ENCODE measurements at places on chromosomes 1 and 21. TPM values are rescaled to one million over a fixed set of nuclear protein-coding genes. Genes with fewer than 3 reads are reported as not detected.

DNA sequence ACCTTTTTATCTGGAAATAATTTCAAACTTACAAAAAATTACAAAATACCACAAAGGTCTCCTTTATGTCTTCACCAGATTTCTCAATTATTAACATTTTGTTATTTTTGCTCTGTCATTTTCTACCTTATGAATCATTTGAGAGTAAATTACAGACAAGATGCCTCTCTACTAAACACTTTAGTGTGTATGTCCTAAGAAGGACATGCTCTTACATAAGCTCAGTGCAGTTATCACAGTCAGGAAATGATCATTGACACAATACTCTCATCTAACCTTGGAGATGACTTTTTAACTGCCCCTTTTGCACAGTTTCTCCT lies 378.9 kb upstream of the RUNX1 start:
- no peaks in the 10 kb centered on the region for H3K4me1 ChIP-seq
- H3K4me3 ChIP-seq: no peak overlapping the region
- H3K36me3 ChIP-seq: no peaks in the 10 kb centered on the region
- H3K27me3 ChIP-seq: no peaks in the 10 kb centered on the region
- DNase-seq: no peak

- H3K36me3 ChIP-seq: peaks cover 3% of the 10 kb centered on the region
- DNase-seq: no peak
- H3K27me3 ChIP-seq: no peaks in the 10 kb centered on the region
- H3K27ac ChIP-seq: no peak overlapping the region
Measured at GRCh38 chr1:183483224-183483623, 10.9 kb downstream of the SMG7 start.

DNA sequence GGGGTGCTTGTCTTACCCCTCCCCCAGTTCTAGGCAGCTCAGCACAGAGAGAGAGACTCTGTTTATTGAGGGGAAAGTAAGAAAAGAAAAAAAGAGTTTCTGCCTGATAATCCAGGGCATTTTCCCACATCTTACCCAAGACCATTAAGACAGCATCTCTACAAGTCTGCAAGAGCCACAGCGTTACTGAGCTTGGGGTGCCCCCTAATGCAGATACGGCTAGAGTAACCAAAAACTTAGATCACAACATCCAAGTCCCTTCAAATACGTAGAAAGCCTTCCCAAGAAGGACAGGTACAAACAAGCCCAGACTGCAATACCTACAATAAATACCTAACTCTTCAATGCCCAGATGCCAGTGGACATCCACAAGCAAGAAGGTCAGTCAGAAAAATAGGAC lies 6.2 kb upstream of the TEX50 start:
- no peak overlapping the region for H3K27ac ChIP-seq
- no peaks in the 10 kb centered on the region for H3K4me1 ChIP-seq
- no peaks in the 10 kb centered on the region for H3K36me3 ChIP-seq
- no peaks in the 10 kb centered on the region for H3K27me3 ChIP-seq
- no peak overlapping the region for H3K4me3 ChIP-seq
- no peak for DNase-seq

Gene HMGB4
- polyA plus RNA-seq: not detected

DNA sequence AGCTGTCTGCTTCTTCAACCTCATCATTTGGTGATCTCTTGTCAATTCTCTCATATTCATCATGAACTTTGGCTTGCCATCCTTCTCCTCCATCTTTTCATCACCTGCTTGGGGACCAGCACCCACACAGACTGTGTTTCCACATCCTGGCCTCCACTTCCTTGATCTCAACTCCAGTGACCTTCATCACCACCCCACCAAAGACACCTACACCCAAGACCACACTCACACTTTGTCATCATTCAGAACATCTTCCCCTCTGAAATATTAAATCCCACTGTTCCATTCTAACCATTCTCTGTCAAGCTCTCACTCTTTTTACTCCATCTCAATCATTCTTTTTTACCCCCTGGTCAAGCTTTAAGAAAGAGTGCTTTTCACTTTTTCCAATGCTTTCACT lies 115.5 kb upstream of the VAV3 start:
- H3K4me3 ChIP-seq: no peak overlapping the region
- DNase-seq: no peak
- no peak overlapping the region for H3K27ac ChIP-seq
- no peaks in the 10 kb centered on the region for H3K4me1 ChIP-seq
- H3K36me3 ChIP-seq: no peaks in the 10 kb centered on the region

Gene S100A12
- not detected for polyA plus RNA-seq

DNA sequence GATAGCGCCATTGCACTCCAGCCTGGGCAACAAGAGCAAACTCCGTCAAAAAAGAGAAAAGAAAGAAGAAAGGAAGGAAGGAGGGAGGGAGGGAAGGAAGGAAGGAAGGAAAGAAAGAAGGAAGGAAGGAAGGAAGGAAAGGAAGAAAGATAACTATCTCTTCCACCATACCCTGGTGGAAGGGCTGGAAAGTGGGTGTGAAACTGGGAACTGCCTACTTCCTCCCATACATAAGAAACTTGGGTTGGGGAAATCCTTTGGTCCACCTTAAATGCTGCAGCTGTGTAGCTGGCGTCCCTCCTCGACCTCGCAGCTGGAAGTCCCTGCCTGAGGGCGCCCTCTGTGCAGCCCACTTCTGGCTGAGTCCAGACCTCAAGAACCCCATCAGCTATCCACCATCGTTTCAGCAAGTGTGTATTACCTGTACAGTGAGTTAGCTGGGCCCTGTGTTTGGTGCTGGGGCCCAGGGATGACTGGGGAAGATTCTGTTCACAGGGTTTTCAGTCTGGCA lies 4.6 kb upstream of the FAM167B start:
- H3K4me3 ChIP-seq: no peak overlapping the region
- DNase-seq: no peak
- H3K27ac ChIP-seq: no peak overlapping the region

Gene MAEL
- not detected for polyA plus RNA-seq

- H3K4me3 ChIP-seq: no peak overlapping the region
- H3K27ac ChIP-seq: peak overlapping the region; percentile 96
- no peaks in the 10 kb centered on the region for H3K27me3 ChIP-seq
- H3K36me3 ChIP-seq: no peaks in the 10 kb centered on the region
Measured at GRCh38 chr1:43349594-43350306, 9.0 kb upstream of the CDC20 start.
